Globus pallidus (tissue), 1 donor: ENCODE measurements at places on chromosomes 13 and 19.

DNA sequence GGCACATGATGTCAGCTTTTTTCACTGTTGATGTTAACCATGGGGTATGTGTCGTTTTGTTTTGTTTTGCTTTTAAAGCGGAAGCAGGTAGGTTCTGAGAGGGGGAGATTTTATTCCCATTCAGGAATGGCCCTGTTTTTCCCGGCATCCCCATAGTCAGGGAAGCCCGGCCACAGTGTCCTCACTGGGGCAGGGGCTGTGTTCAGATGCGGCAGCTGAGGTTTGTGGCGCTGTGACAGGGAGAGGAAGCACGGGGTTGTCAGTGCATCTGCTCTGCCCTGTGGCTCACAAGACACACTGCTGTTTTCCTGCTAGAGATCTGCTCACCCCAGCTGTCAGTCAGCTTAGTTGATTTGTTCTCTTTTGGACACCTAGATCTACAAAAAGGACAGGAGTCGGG is 27.6 kb downstream of the ANKRD27 start:
- DNase-seq, result no peak

- DNase-seq, result no peak
These were observed 401.3 kb downstream of the PCDH17 start for GRCh38 chr13:58032676-58033460.

DNA sequence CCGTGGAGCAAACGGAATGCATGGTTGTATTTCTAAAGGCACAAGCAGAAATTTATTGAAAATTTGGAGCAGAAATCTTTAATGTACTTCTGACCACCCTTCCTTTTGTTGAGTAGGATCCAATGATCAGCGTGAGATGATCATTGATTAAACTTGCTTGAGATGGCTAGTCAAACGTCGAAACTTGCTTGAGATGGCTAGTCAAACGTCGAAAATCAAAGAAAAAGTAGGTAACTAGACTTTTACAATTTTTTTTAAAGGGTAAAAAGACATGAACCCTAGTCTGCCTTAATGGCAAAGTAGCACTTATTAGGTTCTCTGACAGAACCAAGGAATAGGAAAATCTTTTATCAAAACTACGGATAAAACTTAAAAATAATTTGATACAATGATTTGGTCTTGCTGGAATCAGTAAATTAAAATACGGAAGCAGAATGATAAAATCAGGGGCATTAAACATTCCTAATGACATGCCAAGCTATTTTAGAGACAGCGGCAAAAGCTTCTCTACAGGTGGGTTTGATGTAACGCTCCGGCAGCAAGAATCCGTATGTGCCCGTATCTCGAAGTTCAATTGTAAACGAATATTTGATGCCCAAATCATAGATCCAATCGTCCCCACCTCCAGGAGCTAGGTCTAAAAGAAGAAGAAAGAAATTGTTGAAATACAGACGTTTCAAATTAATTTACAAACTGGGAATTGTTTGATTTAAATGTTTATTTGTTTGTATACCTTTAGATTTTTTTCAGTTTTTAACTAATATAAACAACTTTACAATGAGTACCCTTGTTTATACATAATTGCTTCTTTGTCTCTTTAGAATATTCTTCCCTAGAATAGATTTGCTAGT is 841 bp upstream of the ZC3H13 start:
- DNase-seq, result peak; percentile 37

DNA sequence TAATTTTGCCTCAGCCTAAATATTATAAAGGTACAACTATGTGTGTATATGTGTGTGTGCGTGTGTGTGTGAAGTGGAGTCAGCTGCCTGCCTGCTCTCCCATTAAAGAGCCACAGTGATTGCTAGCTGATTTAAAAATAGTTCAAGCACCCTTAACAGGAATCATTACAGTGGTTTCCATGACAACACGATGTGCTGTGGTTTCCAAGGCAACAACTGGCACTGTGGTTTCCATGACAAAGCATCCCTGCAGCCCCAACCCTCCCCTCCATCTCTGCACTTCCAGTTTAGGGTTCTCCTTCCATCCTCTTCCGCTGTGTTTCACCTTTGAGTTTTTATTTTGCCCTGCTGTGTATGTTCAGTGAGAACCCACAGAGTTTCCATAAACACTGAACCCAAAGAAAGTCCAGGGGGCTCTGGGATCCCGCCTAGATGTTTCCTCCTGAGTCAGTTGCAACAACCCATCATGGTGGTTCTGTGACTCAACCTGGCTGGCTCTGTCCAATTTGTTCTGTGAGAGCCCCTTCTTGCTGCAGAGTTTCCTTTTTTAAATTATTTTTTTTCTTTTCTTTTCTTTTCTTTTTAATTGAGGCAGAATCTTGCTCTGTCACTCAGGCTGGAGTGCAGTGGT is 7.1 kb upstream of the PNMA8A start:
- no peak for DNase-seq

GRCh38 chr13:43744261-43745031 is 42.3 kb downstream of the ENOX1 start:
- DNase-seq, result no peak

GRCh38 chr13:58574791-58575190 is 943.2 kb downstream of the PCDH17 start:
- no peak for DNase-seq

GRCh38 chr13:22047082-22047784 is 376.4 kb downstream of the FGF9 start:
- no peak for DNase-seq

DNA sequence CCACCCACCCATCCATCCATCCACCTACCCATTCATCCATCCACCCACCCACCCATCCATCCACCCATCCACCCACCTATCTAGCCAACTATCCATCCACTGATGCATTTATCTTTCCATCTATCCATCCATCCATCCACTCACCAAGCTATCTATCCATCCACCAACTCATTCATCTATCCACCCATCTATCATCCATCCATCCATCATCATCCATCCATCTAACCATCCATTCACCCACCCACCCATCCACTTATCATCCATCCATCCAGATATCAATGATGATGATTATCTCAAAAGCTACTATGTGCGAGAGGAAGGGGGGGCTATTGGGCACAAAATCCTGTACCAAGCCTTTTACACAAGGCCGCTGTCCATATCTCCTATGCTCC is 5.5 kb downstream of the YIF1B start:
- no peak for DNase-seq

- no peak for DNase-seq
These were observed 627.9 kb upstream of the KLF12 start for GRCh38 chr13:74761801-74762757.

DNA sequence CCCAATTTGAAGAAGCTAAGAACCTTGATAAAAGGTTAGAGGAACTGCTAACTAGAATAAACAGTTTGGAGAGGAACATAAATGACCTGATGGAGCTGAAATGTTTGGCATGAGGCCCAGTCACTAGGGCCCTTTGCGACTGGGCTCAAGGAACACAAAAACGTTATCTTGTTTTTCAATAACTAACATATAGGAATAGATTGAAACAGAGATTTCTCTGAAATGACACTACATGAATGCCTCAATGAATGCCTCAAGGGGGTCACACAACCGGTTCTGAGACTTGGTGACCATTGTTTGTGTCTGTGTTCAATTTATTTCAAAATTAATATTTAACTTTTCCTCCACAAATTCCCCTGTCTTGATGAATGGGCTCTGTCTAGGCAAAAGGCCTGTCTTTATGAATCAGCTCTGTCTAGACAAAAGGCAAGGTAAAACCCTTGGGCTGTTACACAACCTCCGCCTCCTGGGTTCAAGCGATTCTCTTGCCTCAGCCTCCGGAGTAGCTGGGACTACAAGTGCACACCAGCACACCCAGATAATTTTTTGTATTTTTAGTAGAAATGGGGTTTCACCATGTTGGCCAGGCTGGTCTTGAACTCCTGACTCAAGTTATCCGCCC is 932 bp upstream of the ZNF486 start:
- DNase-seq, result no peak

DNA sequence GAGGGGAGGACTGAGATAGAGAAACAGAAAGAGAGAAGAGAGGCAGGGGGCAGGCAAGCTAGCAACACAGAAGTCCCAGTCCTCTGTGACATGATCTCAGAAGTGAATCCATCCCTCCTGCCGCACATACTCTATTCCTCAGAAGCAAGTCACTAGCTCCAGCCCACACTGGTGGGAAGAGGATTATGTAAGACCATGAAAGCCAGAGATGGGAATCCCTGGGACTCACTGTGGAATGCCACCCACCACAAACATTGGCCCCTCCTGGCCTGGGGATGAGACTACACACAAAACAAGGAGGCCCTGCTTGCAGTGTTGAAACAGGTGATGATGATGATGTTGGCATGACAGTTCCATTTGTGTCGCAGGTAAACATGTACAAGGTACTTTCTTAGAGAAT is 419.9 kb downstream of the IRS2 start:
- no peak for DNase-seq

- no peak for DNase-seq
These were observed 42.7 kb upstream of the MIR17HG start for GRCh38 chr13:91304741-91305140.

DNA sequence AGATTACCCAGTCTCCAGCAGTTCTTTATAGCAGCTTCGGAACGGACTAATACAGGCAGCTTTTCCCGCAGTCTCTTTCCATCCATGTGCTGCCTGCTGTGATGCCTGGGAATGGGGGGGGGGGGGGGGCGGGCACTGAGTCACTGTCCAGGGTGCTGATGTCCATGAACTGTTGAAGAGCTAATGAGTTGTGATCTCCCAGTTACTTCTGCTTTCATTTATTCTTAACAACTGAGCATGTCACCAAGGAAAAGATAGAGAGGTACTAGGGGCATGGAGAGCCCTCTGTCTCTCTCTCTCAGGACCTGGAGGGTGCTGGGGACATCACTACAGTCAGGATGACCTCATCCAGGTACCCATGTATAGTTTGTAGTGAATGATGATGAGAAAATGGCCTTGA is 20.3 kb upstream of the CEACAM1 start:
- no peak for DNase-seq

DNA sequence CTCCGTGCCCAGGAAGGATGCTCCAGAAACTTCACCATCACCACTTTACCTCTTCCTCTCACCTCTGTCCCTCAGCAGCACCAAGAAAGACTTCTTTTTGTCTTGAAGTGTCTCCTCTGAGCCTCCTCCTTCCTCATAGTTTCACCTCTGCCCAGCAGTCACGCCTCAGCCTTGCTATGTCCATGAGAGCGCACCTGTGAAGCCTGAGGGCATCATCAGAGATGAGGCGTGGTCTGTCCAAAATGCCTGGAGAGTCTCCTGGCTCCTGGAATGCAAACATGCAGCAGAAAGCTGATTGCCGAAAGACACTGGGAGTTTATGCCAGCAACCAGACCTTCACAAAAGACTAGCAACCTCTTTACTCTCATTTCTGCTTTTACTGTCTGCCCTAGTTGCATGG is 336.6 kb downstream of the TEX29 start:
- DNase-seq, result no peak
